ENCODE measurements at places on chromosomes 13 and 19. TPM values are rescaled to one million over a fixed set of nuclear protein-coding genes. Genes with fewer than 3 reads are reported as not detected.

GRCh38 chr13:30382836-30383525 lies 39.3 kb upstream of the UBE2L5 start:
- no peak for DNase-seq

GRCh38 chr19:41997121-41997850 lies 3.3 kb upstream of the ATP1A3 start:
- DNase-seq = no peak

DNA sequence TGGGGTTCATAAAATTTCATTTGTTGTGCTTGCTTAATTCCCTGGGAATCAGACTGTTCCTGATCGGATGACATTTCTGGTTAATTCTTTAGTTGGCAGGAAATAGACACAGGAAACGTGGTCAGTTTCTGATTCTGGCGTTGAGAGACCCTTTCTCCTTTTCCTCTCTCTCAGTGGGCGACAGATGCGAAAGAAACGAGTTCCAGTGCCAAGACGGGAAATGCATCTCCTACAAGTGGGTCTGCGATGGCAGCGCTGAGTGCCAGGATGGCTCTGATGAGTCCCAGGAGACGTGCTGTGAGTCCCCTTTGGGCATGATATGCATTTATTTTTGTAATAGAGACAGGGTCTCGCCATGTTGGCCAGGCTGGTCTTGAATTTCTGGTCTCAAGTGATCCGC lies 10.8 kb downstream of the LDLR start:
- DNase-seq = no peak

GRCh38 chr13:49210669-49211068 lies 9.5 kb upstream of the MLNR start:
- DNase-seq = no peak

The ZNF829 gene
- total RNA-seq = 11.5 TPM

The ZNF415 gene
- total RNA-seq = 19.5 TPM
